Right cardiac atrium (tissue), 5 donors: ENCODE measurements at places on chromosomes 5 and 9. TPM values are rescaled to one million over a fixed set of nuclear protein-coding genes. Genes with fewer than 3 reads are reported as not detected.

- DNase-seq = no peak
These were observed 9.0 kb upstream of the AK1 start for GRCh38 chr9:127886401-127886972.

- DNase-seq = no peak
These were observed 322.1 kb downstream of the DEPDC1B start for GRCh38 chr5:60377826-60378225.

GRCh38 chr9:104772714-104773510 lies 9.0 kb downstream of the NIPSNAP3B start:
- no peak for DNase-seq

DNA sequence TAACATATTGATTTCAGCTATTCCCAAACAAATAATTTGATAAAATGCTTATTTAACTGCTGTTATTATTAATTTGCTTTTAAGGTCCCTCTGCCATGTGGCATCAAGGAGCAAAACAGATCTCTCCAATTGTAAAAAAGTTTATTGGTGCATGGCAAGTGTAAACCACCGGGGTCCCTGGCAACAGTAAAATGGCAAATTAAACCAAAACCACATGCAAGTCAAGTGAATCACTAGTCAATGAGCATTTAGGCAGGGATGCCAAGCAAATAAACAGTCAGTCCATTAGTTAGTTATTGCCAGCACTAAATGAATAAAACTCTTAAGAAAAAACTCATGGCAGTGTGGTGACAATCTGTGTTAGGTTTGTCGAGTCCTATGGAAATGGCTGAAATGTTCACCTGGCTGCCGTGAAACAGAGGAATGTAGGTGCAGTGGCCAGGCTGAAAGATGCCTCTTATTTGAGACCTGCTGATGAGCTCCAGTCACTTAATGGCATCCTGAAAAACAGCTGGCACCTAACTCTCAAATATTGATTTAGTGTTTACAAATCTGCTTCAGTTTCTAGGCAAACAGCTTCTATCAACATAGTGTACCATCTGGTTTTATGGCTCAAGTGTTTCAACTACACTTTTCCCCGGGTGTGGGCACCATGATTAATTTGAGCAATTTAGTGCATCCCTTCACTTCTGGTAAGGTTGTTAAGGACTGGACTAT lies 296.5 kb upstream of the ITGA1 start:
- no peak for DNase-seq

GRCh38 chr9:113807173-113808061 lies 68.7 kb upstream of the ZNF618 start:
- DNase-seq = no peak

DNA sequence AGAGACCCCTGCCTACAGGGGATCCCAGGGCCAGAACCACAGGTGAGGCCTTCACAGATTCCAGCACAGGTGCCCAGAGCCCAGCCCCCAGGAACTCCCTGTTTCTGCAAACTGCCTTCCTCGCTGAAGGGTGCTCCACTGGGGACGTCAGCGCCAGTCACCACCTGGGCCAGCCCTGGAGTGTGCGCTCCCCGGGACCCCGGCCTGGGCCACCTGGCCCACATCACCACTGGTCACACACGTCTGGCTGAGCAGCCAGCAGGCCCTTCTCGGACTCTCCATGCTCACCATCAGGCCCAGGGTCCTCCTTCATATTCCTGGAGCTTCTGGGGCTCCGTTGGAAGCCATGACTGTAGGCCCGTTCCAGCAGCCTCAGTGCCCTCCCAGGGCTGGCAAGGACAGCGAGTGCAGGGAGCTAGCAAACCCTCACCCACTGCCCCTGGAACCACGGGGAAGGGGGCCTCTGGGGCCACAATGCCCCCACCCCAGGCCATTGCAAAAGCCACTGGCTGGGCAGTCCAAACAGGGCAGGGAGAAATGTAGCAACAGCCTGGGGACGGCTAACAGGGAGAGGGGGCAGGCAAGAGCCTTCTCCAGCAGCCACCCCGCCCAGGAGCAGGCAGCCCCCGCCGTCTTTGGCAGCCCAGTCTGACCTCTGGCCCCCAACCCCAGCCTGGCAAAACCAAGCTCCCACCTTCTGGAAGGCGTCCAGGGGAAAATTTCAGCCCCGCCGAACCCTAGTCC lies 1.3 kb downstream of the AGPAT2 start:
- DNase-seq = peak; percentile 64

MAML1 gene
- polyA plus RNA-seq = 9.1 TPM

NAIP gene
- 2.2 TPM for polyA plus RNA-seq
